ENCODE measurements at places on chromosomes 5 and 9.

DNA sequence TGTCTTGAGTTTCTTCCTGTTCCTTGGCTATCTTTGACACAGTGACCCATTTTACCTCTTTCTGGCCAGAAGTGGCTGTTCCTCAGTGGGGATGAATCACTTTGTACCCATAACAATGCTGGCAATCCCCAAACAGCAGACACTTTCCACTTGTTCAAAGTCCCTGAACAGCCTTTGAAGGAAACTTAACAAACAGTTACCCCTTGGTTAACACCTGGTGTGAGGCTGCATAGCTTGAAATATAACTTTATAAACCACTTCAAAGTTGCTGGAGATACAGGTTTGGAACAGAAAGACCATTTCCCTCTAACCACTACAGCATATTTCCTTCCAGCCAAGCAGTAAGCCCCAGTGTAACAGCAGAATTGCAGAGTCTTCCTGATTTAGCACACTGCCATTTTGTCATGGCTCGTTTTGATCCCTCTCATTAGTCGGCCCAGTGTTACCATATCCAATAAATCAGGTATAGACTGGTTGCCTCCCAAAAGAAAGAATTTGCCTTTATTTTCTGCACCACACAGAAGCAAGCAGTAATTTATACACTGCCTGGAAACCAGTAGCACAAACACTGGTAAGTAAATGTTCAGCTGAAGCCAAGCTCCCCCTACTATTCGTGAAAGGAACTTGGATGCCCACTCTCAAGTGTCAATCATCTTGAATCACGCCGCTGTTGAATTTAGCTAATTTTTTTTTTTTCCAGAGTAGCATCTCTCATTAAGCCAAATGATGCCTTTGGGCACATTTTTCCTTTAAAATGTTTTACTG lies 225.9 kb downstream of the PIK3R1 start:
- DNase-seq = no peak

DNA sequence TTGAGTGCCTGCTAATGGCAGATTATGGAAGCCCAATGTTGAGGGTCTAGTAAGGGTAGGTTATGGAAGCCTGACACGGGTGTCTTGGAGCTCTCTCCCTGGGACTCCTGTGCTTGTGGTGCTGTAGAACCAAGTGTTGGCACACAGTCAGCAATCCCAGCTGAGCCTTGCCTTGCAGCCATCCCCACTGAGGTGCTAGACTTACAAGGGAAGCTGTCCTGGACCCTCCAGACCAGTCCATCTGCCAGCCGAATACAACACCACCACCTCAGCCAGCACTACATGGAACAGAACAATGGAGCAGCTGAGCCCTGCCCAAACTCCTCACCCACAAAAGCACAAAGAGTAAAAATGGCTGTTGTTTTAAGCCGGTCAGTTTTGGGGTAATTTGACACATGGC lies 90.5 kb upstream of the DNAH5 start:
- no peak for DNase-seq

DNA sequence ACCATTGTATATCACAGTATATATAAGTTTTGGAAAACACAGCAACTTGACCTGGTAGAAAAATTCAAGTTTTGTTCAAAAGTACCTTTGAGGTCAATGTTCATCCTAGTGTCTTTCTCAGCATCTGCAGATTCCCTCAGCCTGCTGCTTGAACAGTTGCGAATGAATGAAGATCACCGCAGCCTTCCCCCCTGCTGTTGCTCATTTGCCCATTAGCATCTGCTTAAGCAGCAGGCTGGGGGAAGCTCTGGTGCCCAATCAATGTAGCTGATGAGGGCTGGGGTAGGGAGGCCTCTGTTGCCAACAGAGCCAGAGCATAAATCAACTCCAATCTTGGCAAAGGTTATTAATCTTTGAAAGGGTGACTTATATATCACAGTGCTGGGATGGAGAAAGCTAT lies 586.5 kb upstream of the PTPRD start:
- no peak for DNase-seq

DNA sequence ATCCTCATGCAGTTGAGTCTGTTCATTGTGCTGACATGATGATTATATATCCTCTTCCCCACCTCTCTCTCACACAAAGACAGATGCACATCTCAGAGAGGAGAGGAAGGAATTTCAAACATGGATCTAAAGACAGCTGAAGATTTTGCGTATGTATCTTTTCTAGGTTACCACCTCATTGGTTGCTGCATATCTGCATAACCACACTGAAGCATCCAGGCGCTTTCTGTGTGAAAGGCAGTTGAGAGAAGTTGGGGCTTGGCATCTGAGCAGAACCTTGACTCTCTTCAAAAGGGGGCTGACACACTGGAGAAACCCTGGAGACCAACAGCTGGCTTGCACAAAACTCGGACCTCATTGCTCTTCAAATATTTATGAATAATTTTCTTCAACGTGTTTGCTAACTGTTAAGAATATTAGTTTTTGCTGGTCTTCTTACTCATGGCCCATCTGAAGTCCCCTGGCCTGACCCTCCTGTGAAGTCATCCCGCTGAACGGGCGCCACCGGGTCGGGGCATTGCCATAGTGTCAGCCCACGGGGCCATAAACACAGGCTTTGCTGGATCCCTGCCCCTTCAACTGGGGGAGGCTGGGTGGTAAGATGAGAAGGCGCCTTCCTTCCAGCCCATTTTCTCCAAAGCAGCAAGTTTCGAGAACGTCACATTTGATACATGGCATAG lies 593.2 kb upstream of the CLINT1 start:
- no peak for DNase-seq

- DNase-seq = no peak
Measured at GRCh38 chr5:123671711-123672456, 159.9 kb downstream of the CSNK1G3 start.

DNA sequence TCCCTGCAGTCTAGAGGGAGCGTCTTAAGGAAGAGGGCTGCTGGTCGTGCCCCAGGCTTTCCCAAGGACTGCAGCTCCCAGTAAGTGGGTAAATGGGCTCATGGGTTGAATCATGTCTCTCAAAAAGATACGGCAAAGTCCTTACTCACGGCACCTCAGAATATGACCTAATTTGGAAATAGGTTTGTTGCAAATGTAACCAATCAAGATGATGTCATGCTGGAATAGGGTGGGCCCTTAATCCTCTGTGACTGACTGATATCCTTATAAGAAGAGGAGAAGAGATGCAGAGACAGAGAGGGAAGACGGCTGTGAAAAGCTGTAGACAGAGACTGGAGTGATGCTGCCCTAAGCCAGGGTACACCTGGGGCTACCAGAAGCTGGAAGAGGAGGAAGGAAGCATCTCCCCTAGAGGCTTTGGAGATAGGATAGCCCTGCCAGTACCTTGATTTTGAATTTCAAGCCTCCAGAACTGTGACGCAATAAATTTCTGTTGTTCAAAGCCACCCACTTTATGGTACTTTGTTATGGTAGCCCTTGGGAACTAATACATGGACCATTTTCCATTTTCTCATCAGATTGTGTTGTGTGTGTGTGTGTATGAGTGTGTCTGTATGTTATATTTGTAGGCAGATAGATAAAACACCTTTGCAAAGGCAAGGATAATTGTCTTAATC lies 15.0 kb downstream of the GALNT10 start:
- DNase-seq = no peak

GRCh38 chr5:170632266-170632984 lies 128.6 kb downstream of the KCNIP1 start:
- no peak for DNase-seq

DNA sequence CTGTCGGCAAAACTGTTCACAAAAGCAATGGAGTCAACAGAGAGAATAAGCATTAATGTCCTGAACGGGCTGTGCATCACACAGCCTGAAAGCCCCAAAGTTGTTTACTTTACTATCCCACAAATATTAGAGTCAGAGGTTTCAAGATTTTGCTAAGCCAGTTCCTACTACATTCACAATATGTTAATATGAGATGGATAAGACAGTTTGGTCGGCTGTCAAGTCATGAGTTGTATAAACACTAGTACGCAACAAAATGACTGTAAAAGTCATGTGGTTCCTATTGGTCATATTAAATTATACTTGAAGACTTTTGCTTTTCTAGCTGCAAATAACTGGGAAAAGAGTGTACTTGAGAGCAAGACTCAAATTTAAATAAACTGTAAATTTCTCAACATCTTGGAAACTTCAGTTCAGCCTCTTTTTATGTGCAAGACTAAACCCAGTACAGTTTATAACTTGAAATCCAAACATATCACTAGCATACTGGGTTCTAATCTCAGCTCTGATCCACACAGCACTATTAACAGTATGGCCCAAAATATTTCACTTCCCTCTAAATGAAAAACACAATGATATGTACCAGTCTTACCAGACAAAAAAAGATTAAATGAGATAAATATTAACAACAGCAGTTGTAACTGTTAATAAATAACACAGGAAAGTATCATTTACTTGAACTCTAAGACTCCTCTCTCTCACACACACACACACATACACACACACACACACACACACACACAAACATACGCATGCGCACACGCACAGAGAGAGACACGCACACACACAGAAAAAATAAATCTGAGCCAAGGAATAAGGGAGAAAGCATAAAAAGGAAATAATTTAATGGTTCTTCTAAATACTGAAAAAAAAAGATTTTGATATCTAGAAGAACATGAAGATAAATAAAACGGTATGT lies 33.1 kb downstream of the FANCC start:
- DNase-seq = no peak

DNA sequence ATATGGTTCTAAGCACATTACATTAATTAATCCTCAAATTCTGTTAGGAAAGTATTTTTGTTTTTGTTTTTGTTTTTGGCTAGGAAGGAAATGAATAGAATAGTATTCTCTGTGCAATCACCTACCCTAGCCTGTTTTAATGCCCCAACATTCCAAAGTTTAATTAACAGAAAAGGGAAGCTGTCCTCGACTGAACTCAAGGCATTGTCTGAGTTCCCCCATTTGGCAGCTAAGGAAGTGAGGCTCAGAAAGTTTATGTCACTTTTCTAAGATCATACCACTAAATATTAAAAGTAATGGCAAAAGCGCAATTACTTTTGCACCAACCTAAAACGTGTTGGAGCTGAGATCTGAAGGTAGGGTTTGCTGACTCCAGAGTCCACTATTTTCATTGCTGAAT lies 59.8 kb downstream of the FGF1 start:
- no peak for DNase-seq

DNA sequence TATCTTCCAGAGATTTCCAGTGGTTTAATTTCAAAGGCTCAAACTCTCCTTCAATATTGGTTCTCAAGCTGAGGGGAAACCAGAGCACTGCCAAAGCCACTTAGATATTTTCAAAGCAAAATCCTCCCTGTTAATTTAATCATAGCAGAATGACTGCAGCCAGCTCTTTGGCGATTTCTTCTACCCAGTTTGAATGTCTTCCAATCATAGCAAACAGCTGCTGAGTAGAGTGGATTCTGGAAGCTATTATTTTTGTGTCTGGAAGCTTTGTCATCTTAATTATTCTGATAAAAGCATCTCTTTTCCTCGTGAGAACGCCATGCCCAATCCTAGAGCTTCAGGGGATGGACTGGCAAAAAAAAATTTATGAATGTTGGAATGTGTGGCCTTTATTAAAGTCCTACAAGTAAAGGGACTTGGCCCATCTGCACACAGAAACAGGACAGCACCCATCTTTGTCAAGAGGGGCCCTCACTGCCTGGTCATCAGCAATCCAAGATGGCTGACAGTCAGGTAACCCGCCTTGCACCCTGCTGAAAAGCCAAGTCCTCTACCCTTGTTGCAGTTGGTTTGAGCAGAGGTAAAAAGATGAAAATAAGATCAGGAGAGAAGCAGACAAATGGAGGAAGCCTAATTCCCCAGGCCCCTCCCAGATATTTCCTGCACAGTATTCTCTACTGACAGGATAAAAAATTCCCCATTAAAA lies 125.1 kb downstream of the SUSD1 start:
- no peak for DNase-seq

DNA sequence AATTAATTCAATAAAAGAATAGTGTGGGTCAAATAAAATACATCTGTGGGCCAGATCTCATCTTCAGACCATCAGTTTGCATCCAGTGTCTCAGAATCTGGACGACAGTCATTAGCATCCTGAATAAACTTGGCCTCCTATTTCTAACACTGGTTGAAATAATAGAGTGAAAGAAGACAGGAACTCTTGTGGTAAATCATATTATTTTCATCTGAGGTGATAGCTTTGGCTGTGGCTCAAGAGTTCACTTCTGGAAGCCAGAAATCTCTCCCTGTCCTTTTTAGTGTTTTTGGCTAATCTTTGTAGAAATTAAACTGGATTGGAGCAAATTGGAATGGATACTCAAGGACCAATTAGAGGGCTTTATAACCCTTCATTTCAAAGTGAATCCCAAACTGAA lies 63.4 kb upstream of the HMHB1 start:
- no peak for DNase-seq

GRCh38 chr9:34506623-34507022 lies 16.2 kb downstream of the ENHO start:
- DNase-seq = no peak

GRCh38 chr9:135085830-135086546 lies 1.5 kb upstream of the OLFM1 start:
- peak; percentile 16 for DNase-seq

- peak; percentile 44 for DNase-seq
Measured at GRCh38 chr5:17378346-17378997, 119.6 kb upstream of the TAF11L2 start.

GRCh38 chr5:135880801-135881200 lies 14.8 kb downstream of the IL9 start:
- DNase-seq = no peak

DNA sequence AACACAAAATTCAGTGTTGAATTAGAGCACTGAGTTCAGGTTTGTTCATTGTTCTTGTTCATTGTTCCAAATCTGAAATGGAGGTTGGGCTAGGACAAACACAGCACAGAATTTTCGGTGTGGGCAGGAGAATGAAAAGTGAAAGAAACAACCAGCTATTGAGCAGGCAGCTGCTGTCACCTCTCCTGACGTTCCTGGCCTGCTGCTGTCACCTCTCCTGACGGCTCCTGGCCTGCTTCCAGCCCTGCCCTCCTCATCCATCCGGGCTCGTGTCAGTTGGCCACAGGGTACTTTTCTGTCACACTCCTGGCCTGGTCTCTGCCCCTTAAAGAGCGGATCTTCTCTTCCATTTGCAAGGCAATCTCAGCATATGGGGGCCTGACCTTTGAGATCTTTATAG lies 45.2 kb upstream of the CKMT2 start:
- no peak for DNase-seq

GRCh38 chr5:36073595-36074216 lies 7.0 kb upstream of the UGT3A2 start:
- no peak for DNase-seq

GRCh38 chr5:154143211-154143641 lies 47.3 kb upstream of the GALNT10 start:
- no peak for DNase-seq

GRCh38 chr5:95730011-95730700 lies 980 bp upstream of the RHOBTB3 start:
- no peak for DNase-seq

DNA sequence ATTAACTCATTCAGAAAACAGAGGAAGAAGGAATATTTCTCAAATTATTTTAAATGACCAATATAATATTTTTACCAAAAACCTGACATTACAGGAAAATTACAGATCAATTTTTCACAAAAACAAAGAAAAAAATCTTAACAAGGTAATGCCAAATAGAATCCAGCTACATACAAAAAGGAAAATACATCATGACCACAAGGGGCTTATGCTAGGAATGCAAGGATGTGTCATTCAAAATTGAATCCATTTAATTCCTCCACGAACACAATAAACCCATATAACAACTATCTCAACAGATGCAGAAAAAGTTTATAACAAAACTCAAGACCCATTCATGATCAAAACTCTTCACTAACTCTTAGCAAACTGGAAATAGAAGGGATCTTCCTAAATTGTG lies 239.8 kb downstream of the EPB41L4A start:
- no peak for DNase-seq

GRCh38 chr9:38008168-38009034 lies 60.6 kb downstream of the SHB start:
- no peak for DNase-seq

Data from fibroblast of skin of left quadriceps (primary cell).